ENCODE measurements at places on chromosomes 16 and 17.

DNA sequence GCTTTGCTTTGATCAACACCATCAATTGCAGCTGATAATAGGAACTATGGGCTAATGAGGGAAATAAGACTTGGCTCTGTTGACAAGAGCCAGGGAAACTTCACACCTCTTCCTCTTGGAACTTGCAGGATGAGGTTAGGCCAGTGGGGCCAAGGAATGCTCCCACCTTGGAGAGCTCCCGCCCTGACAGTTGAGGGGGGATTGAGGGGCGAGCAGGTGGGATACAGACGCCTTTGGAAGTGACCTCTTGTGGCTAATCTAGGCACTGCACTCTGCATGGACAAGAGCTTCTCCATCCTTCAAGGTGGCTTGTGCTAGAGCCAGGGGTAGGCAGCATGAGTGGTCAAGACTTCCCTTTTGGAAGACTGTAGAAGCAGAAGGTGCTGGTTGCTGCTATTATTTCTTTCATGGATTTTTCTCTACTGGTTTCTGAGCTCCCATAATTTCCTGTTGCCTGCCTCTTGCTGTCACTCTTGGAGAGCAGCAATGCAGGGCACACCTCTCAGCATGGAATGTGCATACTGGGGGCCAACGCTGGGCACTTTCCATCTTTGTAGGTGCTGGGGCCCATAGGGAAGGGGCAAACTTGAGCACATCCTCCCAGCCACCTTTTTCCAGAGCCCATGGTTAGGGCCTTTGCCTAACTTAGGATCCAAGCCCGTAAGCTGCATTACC, 2.3 kb upstream of the PHF12 start:
- peak; percentile 24 for DNase-seq

DNA sequence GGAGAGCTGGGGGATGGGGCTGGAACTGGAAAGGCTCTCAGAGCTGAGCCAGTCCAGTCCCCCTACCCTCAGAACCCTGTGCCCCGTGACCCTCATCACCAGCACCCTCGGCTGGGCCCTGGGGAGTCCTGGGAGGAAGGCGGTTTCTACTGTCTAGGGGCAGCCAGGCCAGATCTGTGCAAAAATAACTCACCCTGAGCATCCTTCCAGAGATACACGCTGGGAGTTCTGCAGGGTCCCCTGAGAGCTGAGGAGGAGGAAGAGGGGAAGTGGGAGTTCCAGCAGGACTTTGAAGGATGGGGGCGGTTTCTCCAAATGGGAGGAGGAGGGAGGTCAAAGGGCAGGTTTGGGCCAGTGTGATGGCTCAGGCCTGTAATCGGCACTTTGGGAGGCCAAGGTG, 5.0 kb upstream of the SLC4A1 start:
- no peak for DNase-seq

- DNase-seq = no peak
These were observed 1.6 kb downstream of the UBTF start for GRCh38 chr17:44217738-44218343.

DNA sequence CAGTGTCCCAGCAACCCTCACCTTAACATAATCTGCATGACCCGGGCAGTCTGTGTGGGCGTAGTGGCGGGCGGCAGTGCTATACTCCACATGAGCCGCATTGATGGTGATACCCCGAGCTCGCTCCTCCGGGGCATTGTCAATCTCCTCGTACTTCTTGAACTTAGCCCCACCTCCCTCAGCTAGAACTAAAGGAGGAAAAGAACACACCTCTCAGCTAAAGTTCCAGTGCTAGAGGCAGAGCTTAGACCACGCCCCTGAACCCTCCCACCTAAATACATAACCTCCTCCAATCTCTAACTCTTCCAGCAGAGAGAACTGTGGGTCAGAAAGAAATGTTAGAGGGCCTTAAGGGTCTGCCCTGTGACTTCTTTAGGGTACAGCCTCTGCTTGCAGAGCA, 855 bp downstream of the TUFM start:
- peak; percentile 45 for DNase-seq

DNA sequence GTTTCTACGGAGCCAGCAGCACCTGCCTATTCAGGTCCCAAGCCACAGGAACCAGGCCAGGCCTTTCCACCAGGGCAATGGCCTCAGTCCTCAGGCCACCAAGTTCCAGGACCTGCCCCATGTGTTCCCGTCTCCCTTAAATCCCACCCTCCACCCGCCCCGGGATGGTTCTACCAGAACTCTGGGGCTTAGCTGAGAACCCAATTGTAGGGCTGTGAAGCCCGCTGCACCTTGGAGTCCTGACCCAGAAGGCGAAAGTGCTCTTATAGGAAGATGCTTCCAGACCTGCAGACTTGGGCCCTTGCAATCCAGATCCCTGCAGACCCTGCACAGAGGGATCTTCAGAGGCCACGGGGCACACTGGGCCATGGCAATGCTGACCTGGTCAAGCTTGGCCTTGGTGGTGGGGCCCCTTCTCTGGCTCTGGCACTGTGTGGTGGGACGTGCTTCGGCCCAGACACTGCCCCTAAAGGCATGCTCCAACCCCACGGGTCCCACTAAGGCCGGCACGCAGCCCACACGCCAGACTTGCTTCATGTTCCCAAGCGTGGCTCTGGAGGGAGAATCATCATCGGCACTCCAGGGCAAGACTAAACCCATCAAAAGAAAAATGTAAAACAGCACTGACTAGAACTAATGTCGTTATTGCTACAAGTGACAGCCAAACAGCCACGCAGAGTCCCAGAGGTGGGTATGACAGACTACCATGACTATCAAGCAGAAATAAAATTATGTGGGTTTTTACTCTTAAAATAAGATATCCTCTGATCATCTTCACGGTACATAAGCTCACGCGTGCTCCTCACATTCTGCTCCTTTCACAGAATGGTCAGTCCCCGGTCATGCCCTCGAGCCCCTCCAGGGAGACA, 41.3 kb upstream of the ATP2A3 start:
- no peak for DNase-seq

GRCh38 chr16:20878682-20879147, 21.4 kb downstream of the DCUN1D3 start:
- no peak for DNase-seq

DNA sequence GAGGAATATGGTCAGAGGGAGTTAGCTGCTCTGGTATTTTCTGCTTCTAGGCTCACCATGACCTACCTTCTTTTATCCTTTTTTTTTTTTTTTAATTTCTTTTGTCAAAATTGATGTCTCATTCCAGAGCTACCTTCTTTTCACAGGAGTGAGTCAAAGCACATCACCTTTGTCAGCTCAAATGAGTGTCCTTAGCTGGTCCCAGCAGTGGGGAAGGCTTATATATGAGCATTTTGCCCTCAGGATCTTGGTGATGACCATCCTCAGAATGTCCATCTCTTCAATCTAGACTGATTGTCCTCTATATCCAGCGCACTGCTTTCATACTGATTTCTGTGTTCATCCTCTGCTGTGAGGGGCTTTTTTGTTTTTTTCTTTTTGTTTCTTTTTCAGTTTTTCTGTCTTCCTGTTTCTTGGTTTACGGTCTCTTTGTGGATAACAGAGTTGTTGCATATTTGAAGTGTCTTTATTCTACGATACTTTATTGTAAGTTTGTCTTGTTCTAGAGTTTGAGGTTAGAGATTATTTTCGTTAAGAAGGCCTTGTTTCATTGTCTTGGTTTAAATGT, 24.9 kb downstream of the CBFB start:
- DNase-seq = no peak

DNA sequence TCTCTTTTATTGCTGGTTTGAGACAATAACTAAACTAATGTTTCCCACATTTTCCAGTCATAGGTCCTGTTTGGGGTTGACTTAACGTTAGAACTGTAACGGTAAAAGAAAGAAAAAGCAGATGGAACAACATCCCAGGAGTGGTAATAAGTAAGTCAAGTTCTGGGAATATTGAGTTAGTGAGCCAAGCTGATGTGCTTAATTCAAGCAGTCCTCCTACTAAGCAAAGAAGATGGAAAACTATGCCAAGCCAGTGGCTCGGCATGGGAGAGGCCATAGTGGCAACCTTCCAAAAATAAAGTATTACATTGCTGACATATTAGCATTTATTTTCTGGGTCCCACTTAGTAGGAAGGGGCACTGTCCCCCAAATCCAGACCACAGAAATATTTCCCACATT, 161.7 kb upstream of the CDH5 start:
- DNase-seq = no peak

DNA sequence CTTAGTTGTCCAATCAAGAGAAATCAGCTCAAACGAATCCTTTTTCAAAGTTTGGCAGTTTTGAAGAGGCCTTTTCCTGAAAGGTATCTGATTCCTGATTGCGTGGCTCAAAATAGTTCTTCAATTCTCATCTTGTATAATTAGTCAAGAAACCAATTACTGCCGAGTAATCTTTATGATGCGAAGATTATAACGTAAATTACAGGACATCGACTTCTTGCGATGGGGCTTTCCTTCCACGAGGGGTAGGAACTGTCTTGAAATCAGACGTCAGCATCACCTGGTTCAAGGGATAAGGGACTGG, 644 bp upstream of the ARL2BP start:
- no peak for DNase-seq

- DNase-seq = no peak
These were observed 24.4 kb downstream of the MPP2 start for GRCh38 chr17:43882761-43883415.

DNA sequence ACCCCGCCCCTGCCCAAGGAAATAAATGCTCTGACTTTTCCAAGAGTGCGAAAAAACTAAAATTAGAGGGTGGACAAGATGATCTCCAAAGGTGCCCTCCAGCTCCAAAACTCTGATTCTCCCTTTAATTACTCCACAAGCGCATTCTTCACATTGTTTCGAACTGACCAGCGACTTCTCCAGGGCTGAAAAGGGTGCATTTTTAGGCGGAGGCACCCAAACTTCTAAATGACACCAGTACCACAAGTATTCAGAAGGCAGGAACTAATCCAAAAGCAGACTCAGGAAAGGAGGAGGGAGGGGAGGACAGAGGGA, 750 bp downstream of the ZFHX3 start:
- no peak for DNase-seq

- DNase-seq = no peak
These were observed 8.1 kb upstream of the PPP1R27 start for GRCh38 chr17:81842725-81843504.

GRCh38 chr17:53193044-53193443, 629.7 kb upstream of the KIF2B start:
- no peak for DNase-seq

GRCh38 chr16:82317411-82318167, 147.6 kb upstream of the MPHOSPH6 start:
- no peak for DNase-seq

DNA sequence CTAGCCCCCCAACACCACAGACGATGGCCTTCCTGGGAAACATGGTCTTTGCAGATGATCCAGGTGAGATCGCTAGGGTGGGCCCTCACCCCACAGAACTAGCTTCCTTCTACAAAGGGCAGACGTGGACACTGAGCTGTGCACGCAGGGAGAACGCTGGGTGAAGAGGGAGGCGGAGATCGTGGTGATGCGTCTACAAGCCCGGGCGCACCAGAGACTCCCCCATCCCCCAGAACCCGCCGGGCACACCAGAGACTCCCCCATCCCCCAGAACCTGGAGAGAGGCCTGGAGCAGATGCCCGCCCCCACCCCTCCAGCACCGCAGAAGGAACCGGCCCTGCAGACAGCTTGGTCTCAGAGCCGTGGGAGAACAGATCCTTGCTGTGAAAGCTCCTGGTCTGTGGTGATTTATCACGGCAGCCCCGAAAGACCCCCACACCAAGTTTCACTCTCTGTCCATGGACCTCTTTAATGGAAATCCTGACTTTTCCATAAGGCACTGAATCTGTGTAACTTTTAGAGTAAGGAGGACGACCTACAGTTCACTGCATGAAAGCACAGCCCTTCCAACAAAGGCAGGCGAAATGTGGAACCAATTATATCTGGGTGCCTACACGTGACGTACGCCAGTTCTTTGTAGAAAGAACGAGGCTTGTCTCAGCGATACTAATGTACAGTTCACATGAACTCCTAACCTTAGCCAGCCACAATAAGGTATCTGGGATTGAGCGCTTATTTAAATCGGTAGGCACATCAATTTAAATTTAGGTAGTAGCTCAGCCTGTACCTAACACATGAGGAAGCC, 88.5 kb downstream of the ANKRD11 start:
- no peak for DNase-seq

GRCh38 chr17:59155439-59156177, at the start of gene PRR11:
TSS of gene PRR11 (plus strand) at chr17:59155746. CDS start at chr17:59169753, 14,007 bp downstream.
- peak; percentile 78 for DNase-seq

DNA sequence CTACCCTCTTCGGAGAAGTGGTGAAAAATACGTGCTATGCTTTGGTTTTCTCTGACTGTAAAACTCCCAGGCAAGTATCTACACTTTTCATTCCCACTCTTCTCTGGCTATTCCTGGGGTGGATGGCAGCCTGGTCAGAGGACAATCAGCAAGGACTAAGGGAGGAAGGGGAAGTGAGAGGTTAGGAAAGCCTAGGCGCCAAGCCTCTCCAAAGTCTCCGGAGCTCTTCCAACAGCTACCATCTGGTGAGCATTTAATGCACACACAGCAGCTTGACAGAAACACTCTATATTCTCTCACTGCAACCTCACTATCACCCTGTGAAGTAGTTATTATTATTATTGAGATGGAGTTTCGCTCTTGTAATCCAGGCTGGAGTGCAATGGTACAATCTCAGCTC, 65.1 kb downstream of the WSCD1 start:
- DNase-seq = no peak

GRCh38 chr16:9062301-9062700, 29.1 kb upstream of the HAPSTR1 start:
- no peak for DNase-seq

DNA sequence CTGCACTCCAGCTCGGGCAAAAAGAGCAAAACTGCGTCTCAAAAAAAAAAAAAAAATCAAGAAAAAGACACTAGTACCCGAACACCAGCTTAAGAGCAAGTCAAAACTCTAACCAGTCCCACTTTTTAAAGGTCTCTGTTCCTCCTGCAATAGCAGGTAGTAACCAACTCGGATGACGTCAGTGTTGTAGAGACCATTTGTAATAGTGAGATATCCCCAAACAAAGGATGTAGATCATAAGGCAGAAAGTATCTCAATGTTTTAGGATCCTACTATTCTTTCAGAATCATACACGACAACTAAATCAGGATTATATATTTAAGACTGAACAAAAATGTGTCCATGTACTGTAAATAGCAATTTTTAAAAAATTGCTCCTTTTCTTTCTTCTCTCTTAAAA, 2.4 kb downstream of the JPT1 start:
- DNase-seq = no peak

DNA sequence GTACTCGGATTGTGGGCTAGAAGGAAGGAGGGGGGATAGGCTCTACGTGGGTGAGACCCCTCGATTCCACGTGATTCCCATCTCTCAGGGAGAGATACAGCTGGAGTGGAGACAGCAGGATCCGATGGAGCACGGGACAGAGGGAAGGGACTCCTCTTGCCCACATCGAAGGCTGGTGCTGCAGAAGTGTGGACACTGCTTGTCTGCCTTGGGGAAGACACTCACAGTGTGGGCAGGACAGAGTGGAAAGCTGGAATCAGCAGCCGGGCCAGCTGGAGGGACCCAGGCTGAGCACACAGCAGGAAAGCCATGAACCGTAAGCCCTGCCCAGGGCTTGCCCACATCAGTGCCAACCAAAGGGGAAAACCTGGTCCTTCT, 42.1 kb upstream of the RPH3AL start:
- DNase-seq = no peak
